Central memory CD4-positive, alpha-beta T cell (primary cell): ENCODE measurements at places on chromosomes 11 and 22.

DNA sequence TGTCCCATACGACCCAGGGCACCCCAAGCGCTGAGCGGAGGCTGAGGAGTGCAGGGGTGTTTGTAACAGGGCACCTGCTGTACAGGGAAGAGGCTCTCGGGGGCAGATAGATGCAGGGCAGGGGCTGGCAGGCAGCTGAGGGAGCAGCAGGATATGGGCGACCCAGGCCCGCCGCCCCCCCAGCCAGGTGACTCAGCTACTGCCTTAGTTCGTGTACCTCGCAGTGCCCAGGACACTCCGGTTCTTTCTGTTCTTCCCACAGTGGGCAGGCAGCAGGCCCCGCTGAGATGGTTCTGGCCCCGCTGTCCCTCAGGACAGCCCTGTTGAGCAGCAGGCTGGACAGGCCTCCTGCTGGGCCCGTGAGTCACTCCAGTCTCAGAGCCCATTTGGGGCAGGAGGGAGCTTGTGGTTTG lies 16.2 kb downstream of the PHLDA2 start:
- DNase-seq = no peak

DNA sequence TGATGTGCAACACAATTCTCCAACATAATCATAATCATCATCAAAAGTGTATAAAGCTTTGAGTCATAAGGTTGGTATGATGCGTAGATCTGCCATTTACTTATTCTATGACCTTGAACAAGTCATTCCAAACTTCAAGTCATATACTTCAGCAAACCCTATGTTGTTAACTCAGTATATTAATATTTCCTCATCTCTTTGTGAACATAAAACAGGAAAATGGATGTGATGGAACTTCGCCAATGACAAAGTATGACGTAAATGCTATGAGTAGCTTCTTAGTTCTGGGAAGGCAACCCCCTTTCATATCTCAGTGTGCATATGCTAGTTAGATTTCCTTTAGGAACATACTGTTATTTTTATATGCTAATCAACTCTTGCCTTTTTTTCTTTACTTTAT lies 102.7 kb upstream of the ANO3 start:
- no peak for DNase-seq

GRCh38 chr11:70624598-70624993 lies 226.3 kb downstream of the CTTN start:
- DNase-seq = no peak

DNA sequence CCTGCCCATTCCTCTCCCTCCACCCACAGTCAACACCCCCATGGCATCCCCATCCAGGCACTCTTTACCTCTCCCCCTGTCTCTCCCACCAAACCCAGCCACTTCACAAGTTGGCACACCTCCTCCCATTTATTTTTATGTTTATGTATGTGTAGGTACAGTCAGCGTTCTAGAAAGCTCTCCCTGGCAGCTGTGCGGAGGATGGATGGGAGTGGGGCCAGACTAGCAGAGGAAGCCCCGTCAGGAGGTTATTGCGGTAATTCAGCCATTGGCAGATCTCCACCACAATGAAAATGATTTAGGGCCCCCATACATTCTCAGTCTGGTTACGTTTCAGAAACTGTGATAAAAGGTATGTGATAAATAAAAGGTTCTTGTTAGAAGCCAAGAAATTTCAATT lies 51.3 kb downstream of the BTG4 start:
- no peak for DNase-seq

DNA sequence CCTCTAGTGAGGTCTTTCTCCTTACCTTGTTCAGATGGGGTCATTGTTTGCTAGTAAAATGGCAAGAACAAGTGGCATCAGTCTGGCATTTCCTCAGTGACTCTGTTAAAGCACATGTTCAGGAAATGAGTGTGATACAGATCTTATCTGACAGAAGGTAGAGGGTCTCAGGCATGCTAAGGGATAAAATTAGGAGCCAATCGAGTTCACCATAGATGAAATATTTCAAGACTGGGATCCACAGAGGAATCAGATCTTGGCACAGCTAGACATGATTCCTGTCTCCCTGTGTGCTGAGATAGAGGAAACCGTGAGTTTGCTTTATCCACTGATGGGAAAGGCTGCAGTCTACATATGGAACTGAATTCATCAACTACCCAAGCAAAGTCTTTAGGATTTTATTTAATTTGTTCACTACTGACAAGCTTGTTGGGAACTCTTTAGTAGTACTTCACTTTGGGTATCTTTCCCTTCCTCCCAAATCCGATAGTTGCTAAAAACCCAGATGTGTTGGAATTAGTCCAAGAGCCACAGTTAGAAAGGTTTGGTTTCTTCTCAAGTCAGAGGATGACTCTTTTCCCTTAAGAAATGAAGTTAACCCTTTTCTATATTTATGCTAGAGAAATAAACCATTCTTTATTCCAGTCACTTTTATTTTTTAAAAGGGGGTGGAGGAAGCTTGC lies 18.4 kb downstream of the FAM118B start:
- DNase-seq = no peak

- no peak for DNase-seq
These were observed 9.0 kb downstream of the OR51S1 start for GRCh38 chr11:4839851-4840549.

GRCh38 chr11:25775603-25776002 lies 556.3 kb upstream of the ANO3 start:
- DNase-seq = no peak

DNA sequence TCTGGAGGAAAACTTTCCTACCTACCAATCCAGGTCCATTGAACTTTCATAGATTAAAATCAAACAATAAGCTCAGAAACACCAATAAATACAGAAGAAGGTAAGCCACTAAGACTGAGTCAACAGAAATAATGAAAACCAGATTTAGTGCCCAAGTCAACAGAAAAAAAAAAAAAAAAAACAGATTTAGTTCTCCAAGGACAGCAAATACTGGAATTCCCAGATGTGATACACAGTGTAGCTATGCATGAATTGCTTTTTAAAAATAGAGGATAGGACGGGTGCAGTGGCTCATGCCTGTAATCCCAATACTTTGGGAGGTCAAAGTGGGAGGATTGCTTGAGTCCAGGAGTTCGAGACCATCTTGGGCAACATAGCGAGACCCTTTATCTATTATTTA lies 15.7 kb downstream of the DMC1 start:
- DNase-seq = no peak

DNA sequence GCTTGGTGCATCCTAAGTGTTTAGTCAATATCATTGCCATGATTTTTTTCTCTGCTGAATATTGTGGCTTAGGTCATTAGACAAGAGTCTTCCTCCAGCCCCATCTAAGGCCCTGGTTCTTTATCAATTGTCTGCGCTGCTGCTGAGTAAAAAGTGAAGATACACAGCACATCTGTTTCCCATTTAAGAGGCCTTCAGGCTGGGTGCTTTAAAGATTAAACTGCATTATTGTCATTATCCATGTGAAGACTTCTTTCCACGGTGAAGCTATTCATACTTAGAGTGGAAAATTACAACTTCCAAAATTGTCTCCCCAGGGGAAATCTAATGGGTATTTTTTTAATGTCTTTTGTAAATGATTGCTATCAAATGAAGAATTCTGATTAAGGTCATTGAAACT lies 719.8 kb upstream of the LRRC4C start:
- DNase-seq = no peak
